ENCODE measurements at places on chromosomes 7 and 10.

DNA sequence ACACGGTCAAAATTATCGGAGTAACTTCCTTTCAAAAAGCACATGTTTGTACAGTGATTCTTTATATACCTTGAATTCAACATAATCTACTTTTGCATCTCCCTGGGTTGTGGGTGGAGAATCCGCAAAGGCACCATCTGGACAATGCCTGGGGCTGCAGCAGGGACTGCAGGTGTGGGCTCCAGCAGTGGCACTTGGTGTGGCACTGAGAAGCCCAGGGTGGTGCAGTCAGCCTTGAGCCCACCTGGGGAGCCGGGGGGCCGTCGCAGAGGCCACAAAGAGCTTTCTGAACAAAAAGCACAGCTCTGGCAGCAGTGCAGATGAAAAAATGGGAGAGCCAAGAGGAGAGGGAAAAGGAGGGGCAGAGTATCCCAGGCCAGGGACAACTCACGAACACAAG, 22.2 kb downstream of the PARD3 start:
- DNase-seq, result no peak

GRCh38 chr7:112481121-112481736, 438 bp downstream of the LSMEM1 start:
- no peak for DNase-seq

GRCh38 chr10:114042895-114043531, 653 bp upstream of the ADRB1 start:
- no peak for DNase-seq

DNA sequence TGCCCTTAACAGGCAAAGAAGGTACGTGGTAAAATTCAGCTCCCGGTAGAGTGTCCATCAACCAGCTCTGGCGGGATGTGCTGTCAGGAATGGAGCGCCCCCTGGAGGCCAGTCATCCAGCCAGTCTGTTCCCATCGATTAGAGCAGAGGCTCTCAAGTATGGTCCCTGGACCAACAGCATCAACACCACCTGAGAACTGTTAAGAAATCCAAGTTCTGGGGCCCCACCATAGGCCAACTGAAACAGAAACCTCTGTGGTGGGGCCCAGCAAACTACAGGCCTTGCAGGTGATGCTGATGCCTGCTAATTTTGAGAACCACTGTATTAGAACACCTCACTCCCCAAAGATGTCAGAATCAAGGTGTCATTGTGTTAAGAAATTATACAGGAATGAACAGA, 109.2 kb downstream of the DPY19L1 start:
- peak; percentile 15 for DNase-seq

DNA sequence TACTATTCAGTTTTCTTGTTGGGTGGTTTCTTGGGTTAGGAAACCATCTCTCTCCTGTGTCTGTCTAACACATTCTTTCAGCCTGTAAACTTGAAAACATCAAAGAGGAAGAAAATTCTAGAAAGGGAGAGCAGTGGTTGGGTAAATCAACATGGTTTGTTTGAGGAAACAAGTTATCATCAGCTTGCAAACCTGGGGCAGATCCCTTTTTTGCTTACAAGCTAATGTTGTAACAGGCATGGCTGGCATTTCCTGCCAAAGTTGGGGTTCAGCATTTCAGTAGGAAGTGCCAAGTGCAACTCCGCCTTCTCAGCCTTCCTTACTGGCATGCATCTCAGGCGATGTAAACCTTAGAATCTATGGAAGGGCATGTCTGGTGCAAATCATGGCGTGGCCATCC, 112.6 kb downstream of the EEPD1 start:
- no peak for DNase-seq

DNA sequence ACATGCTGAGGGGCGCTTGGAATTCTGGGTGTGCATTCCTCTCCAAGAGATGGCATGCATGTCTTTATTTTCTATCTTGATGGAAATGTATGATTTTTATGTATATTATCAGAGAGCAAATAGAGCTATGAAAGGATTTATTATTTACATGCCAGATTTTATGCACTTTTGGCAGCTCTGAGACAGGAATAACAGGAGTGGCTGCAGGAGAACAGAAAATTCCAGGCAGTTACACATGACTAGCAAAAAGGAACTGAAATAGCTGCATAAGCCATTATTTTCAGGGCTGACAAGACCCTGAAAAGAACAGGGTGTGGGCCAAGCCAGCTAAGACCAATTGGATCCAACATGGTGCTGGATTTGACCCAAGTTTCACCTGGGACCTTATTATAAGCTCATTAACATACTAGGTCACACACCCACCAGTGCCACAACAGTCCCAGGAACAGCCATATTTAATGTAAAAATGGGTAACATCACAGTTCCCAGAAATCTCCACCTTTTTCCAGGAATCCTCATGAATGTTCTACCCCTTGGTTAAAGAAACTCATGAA, 43.2 kb upstream of the ACSL5 start:
- no peak for DNase-seq

DNA sequence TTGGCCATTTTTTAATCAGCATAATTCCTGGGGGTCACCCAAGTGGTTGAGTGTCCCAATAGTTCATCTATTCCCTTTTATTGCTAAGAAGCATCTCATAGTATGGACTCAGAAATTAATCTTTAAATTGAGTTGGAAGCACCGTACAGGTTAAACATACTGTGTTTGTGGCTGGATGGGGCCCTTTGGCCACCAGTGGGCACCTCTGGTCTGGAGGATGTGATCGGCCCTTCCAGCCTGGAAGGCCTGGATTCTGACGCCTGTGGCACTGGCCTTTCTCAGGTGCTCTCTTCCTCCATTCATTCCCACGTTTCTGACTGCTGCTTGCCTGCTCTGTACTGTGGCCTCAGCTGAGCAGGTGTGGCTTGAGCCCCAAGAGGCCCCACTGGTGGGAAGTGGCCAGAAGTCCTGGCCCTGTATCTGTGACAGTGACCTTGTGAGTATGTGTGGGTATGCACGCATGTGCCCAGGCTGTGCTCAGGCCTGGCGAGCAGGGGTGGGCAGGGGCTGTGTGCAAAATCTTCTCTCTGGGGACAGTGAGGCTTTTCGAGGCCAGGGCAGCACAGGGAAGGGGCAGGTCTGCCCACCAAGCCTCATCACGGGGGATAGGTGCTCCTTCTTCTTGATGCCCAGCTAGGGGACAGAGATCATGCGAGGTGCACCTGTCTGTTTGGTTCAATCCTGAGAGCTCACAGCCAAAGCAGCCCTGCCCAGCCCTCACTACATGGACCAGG, 30.1 kb downstream of the LDB3 start:
- DNase-seq, result no peak

- DNase-seq, result no peak
Observed at GRCh38 chr10:133461027-133461426, 7.3 kb downstream of the SCART1 start.

- no peak for DNase-seq
Observed at GRCh38 chr7:22194658-22195273, 162.2 kb downstream of the RAPGEF5 start.

- DNase-seq, result no peak
Observed at GRCh38 chr7:136023134-136023869, 46.1 kb upstream of the MTPN start.

DNA sequence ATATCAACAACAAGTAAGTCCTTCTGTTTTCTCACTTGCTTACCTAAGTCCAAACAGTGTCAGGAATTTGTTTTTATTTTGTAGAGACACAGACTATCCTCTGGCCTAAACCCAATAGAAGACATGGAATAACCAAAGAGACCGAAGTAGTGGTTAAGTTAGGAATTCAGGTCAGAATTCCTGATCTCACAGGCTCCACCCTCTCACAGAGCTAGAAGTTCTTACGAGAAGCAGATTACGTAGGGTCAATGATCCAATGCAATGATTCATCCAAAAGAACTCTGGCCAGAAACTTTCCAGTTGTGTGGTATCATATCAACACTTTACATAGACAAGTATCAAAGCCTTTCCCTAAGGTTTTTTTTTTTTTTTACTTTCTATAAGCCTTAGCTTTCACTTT, 73.8 kb downstream of the IQUB start:
- no peak for DNase-seq

DNA sequence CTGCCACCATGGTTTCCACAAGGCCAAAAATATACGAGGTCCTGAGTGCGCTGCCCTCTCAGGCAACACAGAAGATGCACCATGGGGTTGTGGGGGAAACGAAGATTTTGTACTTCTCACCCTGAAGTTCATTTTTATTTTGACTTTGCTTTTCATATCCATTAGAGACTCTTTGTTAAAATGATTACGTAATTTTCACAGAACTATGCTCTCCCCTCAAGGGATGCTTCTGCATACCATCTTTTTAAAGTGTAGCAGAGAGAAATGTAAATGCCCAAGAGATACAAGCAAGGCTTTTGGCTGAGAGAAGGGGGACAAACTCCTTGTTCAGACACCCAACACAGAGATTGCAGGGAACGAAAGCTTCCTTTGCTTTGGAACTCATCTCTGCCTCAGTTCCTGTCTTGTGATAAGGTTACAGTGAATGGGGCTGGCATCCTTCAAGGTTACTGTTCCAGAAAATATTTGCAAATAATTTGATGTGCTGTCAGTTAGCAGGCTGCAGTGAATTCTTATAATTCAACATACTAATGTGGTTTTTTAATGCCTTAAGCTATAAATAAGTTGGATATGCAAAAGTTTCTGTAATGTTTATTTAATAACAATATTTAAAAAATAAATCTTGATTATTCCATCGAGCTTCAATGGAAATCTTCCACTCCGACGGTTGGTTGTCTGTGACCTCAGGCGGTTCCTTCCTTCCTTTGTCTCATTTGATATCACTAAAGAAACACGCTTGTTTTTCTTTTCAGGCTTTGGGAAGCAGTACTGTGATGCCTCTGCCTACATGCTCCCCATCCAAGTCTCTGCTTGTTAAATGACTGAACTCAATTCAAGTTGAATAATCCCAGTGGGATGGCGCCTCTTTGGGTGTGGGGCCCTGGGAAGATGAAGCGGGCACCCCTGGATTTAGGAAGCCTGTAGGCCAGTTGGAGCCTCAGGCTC, 209.3 kb upstream of the CTBP2 start:
- DNase-seq, result no peak

GRCh38 chr7:116139007-116139406, 71.3 kb upstream of the TES start:
- no peak for DNase-seq

GRCh38 chr10:125257521-125258108, 97.3 kb upstream of the CTBP2 start:
- DNase-seq, result no peak

DNA sequence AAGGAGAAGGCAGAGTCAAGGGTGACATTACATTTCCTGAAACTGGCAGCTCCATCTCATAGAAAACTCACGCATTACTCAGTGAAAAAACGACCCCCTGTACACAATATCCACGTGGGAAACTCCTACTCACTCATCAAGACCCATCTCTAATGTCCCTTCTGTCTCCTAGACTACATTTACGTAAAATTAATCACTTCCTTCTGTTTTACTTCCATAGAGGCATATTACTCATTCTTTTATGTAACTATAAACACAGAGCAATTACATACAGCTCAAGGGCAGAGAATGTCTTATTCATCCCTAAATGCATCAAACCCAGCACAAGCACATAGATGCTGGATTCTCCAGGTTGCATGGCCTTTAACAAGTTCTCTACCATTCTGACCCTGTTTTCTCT, 281.8 kb downstream of the KCNMA1 start:
- no peak for DNase-seq

DNA sequence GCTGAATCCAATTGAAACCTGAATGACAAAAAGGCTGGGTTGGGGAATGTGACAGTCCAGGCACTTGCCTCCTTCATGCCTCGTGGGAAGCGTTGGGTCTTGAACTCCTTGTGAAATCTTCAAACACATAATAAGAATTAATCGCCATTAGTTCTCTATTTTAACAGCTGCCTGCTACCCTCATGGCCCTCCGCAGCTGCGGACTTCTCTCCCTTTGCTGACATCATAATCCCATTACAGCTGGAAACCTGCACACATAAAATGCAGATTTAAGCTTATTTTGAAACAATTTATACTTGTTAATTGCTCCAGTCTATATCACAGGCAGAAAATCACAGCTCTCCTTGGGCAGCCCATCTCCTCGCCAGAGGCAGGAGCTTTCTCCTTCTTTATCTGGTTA, 403.0 kb upstream of the MKI67 start:
- DNase-seq, result no peak

Measured in T-cell (primary cell).